ENCODE measurements at places on chromosomes 2 and 18.

GRCh38 chr2:67613227-67613626 is 216.1 kb downstream of the ETAA1 start:
- DNase-seq = no peak

DNA sequence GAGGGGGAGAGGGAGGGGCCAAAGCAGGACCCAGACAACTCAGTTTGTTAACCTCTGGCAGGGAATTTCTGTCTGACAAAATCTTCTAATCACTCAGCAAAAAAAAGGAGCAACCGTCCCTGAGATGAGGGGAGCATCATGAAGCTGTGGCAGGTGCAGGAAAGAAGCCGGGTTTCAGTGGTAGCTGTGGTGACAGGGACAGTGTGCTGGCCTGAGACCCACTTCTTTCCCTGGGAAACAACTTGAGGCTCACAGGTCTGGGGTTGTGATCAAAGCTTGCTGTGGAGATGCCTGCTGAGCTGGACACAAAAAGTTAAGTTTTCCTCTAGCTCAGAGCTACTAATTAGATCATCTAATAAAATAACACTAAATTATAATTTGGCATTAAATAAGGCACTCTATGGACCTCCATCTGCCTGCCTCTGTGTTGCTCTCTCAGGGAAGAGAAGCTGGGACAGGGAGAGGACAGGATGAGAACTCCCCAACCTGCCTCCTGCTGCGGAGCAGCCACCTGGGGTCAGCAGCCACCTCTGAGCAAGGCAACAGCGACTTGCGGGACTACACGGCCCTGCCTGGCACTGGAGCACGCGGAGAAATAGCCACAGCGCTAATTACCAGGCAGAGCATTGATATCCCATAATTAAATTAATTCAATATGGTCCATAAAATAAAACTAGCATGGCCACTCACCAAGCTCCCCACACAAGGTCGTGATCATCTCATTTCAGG is 104.6 kb upstream of the TEX51 start:
- DNase-seq = no peak

GRCh38 chr2:199830531-199830930 is 20.5 kb downstream of the FTCDNL1 start:
- no peak for DNase-seq

GRCh38 chr18:67519592-67519991 is 3.1 kb upstream of the DSEL start:
- no peak for DNase-seq

GRCh38 chr2:28822036-28822435 is 11.4 kb downstream of the SPDYA start:
- DNase-seq = no peak

GRCh38 chr18:36833120-36833519 is 4.2 kb downstream of the KIAA1328 start:
- no peak for DNase-seq

DNA sequence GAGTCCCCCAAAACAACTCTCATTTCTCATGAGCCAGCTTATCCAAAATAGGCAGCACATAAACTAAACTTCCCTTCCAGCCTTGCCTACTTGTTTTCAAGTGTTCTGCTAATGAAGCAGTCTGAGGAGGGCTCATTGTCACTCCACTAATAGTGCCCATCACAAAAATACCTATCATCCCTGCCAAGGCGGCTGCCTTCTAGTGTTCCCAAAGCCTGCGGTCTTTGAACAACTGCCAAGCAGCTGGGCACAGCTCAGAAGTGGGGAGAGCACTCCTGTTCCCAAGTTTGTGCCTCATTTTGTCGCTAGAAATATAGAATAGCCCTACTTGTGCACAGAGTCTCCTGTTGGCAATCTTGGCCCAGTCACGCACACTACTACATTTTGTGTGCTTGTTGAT is 50.3 kb downstream of the DTNA start:
- no peak for DNase-seq

GRCh38 chr18:47898696-47899095 is 31.8 kb downstream of the SMAD2 start:
- DNase-seq = no peak

DNA sequence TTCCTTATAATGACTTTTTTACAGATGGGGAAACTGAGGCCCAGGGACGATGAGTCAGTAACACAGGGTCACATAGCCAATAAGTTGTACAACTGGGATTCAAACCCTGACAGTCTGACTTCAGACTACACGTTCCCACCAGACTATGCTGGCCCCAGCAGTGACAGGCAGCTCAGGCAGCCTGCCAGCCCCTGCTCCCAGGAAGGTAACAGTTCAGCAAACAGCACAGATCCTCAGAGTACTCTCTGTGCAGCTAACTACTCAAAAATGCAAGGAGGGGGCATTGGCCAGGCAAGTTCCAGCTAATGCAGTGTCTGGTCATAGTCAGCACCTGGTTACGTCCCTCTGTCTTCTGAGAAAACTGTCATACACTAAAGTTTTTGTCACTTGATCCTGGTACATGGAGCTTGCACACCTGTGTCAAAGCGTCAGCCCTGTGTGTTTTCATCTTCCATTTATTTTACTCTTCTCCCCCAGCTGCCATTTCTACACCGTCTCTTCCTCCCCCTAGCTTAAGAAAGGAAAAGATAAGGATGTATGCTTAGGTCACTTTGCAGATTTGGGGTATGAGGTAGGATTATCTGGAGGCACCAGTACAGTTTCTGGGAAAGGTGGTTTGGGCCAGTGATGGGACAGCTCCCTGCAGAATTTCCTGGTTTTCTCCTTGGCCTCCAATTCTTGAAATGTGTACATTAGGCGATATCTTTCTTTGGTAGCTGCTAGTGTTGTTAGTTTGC is 4.5 kb downstream of the SMARCAL1 start:
- no peak for DNase-seq

- no peak for DNase-seq
Measured at GRCh38 chr18:76656925-76657827, 162.1 kb upstream of the ZNF516 start.

GRCh38 chr18:3297025-3297984 is 35.4 kb downstream of the MYL12B start:
- peak; percentile 83 for DNase-seq

DNA sequence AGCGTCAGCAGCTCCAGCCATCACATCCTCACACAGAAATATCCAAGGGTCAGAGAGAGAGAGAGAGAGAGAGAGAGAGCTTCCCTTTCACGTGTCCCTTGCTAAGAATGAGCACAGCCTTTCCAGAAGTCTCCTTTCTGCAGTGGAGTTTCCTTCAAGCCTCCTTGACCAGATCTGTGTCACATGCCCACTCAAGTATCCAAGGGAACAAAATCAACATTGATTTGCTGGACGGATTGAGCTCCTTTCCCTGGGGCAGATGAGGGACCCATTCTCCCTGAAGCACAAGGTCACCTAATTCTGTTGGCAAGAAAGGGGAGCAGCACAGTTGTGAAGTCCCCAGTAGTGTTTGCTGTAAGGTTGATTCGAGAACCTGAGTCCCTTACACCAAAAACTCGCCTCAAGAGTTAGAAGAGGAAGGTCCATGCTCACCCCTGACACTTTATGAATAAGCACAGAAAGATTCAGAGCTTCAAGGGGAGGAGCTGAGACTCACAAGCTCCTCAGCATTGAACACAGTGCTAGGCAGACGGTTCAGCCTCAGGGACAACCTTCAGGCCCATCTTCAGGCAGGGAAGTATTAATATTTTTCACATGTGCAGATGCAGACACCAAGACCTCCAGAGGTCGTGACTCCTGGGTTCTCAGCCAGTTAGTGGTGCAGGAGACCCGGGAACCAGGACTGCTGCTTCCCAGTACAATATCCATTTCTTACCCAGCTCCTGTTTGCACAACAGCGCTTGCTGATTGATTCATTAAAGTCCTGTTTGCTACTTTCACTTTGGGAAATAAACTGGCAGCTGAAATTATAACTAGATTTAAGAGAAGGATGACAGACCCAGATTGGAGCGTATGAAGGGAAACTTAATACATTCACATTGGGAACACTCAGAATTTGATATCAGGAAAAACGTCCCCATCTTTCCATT is 38.2 kb upstream of the MARCO start:
- peak; percentile 45 for DNase-seq

DNA sequence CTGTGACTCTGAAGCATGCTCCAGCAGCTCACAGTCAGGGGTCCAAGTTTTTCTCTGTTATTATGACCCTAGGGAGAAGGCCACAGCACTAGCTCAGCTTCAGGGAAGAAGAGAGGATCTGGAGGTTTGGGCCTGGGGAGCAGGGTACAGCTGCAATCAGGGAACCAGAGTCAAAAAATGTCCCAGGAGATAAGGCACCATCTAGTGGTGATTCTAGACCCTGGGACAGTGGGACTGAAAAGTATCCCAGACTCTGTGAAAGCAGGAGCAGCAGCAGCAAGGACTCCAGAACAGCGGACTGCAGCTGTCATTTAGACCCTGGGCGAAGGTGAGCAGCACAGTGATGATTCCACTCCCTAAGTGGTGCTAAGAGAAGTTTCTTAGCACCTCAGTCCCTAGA is 278.4 kb upstream of the DDX18 start:
- DNase-seq = no peak

DNA sequence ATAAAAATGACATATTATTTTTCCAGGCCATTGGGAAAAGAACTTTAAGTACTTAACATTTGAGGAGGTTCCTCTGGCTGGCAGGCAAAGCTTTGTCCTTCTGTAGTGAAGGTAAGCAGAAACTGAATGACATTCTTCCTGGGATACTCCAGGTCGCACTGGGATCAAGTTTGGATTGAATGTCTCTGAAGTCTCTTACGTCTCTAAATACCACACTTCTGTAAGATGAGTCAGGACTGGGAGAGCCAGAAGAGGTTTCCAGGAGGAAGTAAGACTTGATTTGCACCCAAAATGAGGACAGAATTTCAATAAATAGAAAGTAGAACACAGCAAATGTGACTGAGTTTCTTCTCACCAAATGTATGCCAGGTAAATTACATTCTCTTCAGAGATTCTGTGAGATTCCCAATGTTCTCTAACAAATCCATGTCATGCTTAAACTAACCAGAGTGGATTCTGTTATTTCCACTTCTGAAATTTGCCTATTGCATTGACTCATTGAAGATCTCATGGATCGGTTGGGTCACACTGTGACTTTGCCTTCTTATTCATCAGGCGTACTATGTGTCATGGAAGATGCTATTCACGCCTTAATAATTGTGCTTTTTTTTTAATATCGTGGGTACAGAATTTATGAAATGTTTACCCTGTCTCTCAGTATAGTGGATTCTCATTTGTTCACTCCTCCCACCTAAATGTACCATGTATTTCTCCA is 25.5 kb upstream of the VIT start:
- peak; percentile 16 for DNase-seq

DNA sequence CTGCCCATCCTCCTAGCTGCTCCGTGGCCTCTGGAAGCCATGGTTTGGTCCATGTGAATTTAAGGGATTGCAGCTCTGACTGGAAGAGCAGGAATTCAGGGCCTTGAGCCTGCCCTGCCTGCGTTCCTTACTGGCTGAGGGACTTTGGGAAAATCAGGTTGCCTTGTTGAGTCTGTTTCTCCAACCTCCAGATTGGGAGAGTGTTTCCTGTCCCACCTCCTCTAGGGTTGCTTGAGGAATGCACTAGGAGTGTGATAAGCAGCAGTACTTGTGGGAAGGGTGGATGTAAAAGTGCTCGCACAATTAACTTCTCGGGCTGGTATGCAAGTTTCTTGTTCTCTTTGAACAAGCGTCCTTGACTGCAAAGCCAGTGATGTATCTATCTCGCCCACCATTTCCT is 84.4 kb upstream of the YWHAQ start:
- DNase-seq = peak; percentile 10

- DNase-seq = no peak
Measured at GRCh38 chr2:105691947-105692390, 52.7 kb upstream of the NCK2 start.

DNA sequence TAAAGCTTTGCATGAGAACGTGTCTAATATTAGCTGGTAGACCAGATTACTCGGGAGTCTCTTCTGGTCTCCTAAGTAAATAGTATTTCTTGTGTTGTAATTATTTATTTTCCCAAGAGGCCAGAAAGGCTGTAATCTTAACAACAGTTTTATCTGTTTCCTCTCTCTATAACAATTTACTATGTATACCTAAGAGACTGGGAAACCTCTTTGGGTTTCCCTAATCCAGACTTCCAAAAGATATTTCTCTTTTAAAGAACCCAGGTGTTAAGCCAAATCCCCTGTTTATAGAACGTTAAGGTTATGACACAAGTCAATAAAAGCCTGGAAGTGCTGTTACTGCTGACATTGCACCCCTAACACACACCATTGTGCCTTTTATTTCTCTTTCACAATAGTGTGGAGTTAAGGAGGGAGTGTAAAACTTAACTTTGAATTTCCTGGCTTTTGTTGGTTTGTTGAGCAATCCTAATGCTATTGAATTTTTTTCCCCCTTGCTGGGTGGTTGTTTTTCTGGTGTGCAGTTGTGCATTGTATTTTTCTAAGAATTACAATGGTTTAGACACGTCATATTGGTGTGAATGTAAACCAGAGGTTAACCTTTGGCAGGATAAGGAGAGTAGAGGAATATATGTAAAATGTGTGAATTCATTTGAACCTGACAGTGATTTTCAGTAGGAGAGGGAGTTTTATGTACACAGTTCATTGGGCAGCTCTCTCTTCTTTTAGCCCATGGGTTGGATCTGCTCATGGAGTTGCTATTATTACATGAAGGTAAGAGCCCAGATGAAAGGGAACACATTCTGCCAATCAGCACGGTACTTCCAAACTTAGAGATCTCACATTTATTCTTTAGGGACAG is 192.8 kb downstream of the MTX2 start:
- no peak for DNase-seq

GRCh38 chr2:145813481-145813880 is 1293.6 kb upstream of the ZEB2 start:
- DNase-seq = no peak

DNA sequence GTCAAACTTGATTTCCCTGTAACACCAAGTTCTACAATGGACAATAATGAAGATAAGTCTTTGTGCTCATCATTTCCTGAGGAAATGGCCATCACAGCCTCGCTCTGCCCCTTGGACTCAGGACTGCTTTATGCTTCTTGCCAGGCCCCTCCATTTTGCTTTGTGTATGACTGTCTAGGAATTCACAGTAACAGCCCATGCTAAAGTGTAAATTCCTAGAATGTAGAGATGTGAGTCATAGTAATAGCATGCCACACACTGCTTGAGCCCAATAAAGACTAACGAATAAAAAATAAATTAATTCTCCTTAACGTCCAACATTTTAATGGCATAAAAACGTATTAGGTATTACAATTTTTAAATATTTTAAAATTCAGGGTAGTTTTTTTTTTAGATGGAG is 226.5 kb downstream of the PID1 start:
- DNase-seq = no peak

GRCh38 chr2:170369894-170370293 is 191.9 kb downstream of the MYO3B start:
- DNase-seq = peak; percentile 24

DNA sequence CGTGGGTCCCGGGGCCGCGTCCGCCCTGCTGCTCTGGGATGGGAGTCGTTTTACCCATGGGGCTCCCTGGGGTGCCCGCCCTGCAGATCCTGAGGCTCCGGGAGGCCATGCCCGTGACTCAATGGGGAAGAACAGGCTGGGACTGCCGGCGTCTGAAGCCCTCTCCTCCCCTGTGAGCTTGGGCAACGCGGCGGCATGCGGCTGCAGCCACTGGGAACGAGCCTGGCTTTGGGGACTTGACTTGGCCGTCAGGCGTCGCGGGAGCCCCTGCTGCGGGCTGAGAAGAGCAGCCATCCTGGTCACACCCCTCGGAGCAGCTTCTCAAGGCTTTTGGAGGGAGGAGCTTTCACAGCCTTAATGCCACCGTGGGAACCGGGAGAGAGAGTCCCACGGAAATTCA is 126.9 kb upstream of the CTDP1 start:
- DNase-seq = no peak

Data from suppressor macrophage treated with lipopolysaccharide for 4 hours (primary cell).